WTC11 (cell line): ENCODE measurements at places on chromosomes 5 and 9.

- peaks cover 4% of the 10 kb centered on the region; the same call in 1 of the 2 replicates for H3K36me3 ChIP-seq
- peaks cover 9% of the 10 kb centered on the region for H3K4me1 ChIP-seq
- no peak overlapping the region for H3K4me3 ChIP-seq
- H3K27ac ChIP-seq: no peak overlapping the region
- no peak for DNase-seq
These were observed 47.0 kb upstream of the MYO10 start for GRCh38 chr5:16983022-16983639.

GRCh38 chr5:147708708-147709107 is 73.8 kb downstream of the JAKMIP2 start:
- DNase-seq: no peak
- H3K27me3 ChIP-seq: no peaks in the 10 kb centered on the region
- H3K27ac ChIP-seq: peak overlapping the region; percentile 1; the same call in 1 of the 2 replicates
- peaks cover 20% of the 10 kb centered on the region for H3K4me1 ChIP-seq
- no peaks in the 10 kb centered on the region for H3K36me3 ChIP-seq
- H3K4me3 ChIP-seq: no peak overlapping the region

DNA sequence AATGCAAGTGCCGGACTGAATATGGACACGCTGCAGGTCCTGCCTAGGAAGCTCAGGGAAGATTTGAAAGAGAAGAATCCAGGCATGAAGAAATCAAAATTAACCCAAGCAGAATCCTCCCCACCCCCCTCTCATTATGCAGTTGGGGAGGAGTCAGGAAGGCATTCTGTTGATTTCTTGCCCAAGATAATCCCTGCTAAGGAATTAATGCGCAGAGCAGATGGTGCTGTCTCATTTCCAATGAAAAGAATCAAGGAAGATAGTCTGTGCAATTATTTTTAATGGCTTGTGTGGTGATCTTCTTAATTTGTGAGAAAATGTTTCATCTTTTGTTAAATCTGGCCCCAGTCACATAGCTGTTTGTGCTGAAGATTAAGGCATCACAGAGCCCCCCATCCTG is 145.0 kb downstream of the ZNF462 start:
- no peaks in the 10 kb centered on the region for H3K27me3 ChIP-seq
- no peak for DNase-seq
- peaks cover 70% of the 10 kb centered on the region for H3K36me3 ChIP-seq
- H3K27ac ChIP-seq: no peak overlapping the region
- H3K4me1 ChIP-seq: peaks cover 34% of the 10 kb centered on the region

DNA sequence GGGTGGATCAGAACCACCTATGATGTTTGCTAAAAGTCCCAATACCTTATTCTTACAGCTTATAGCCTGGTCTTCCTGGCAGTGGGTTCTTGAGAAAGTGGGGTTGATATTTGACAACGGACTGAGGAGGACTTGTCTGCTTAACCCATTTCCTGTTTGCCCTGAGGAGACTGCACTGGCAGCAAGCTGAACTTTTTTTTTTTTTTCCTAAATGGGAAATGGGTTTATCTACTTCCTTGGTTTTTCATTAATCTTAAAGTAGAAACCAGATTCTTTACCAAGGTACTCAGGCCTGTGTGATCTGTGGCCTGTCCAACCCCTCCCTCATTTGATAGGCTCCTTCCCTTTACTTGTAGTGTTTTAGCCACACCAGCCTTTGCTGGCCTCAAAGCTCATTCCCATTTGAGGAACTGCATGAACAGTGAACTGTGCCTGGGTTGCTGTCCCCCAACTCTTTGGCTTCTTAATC is 47.1 kb downstream of the C9orf57 start:
- DNase-seq: no peak
- no peaks in the 10 kb centered on the region for H3K36me3 ChIP-seq
- H3K4me1 ChIP-seq: peaks cover 8% of the 10 kb centered on the region
- H3K4me3 ChIP-seq: no peak overlapping the region
- H3K27me3 ChIP-seq: no peaks in the 10 kb centered on the region

- no peak overlapping the region for H3K4me3 ChIP-seq
- H3K36me3 ChIP-seq: no peaks in the 10 kb centered on the region
- no peaks in the 10 kb centered on the region for H3K27me3 ChIP-seq
- H3K27ac ChIP-seq: peak overlapping the region; percentile 74; the same call in 1 of the 2 replicates
- H3K4me1 ChIP-seq: peaks cover 52% of the 10 kb centered on the region
These were observed 897 bp downstream of the NDST1 start for GRCh38 chr5:150508828-150509227.

GRCh38 chr5:73971326-73971725 is 345.3 kb downstream of the ARHGEF28 start:
- H3K36me3 ChIP-seq: no peaks in the 10 kb centered on the region
- H3K4me1 ChIP-seq: peaks cover 12% of the 10 kb centered on the region
- DNase-seq: no peak

GRCh38 chr9:114774524-114774923 is 31.3 kb downstream of the TNFSF15 start:
- no peaks in the 10 kb centered on the region for H3K36me3 ChIP-seq
- DNase-seq: no peak
- peaks cover 25% of the 10 kb centered on the region for H3K27me3 ChIP-seq
- H3K4me3 ChIP-seq: no peak overlapping the region
- H3K27ac ChIP-seq: no peak overlapping the region
